AG04449 (cell line): ENCODE measurements at places on chromosomes 2 and 18.

- no peak for DNase-seq
Measured at GRCh38 chr2:207724113-207724512, 12.7 kb downstream of the CCNYL1 start.

- no peak for DNase-seq
Measured at GRCh38 chr18:51622702-51623101, 425.2 kb upstream of the MEX3C start.

DNA sequence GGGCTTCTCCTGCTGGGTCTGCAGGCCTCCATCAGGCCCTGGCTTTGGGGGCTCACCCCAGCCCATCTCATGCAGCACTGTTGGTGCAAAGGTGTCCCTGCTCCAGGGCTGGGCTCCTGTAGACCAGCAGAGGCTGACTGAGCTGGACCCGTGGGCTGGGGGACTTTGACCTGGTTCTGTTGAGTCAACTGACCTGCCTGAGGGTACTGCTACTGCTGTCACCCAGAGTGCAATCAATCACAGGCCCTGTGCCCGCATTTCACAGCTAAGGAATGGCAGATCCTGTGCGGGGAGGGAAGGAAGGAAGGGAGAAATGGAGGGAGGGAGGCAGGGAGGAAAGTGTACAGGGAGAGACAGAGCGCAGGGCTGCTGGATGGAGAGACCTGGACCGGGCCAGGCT lies 136.8 kb downstream of the TPO start:
- no peak for DNase-seq

GRCh38 chr2:8574196-8575037 lies 107.4 kb upstream of the ID2 start:
- no peak for DNase-seq

- DNase-seq, result no peak
Measured at GRCh38 chr2:206824087-206824618, 58.7 kb downstream of the FASTKD2 start.

- peak; percentile 75 for DNase-seq
Measured at GRCh38 chr2:217994776-217995274, 8.0 kb downstream of the TNS1 start.

- no peak for DNase-seq
Measured at GRCh38 chr2:152594022-152594766, 123.1 kb downstream of the PRPF40A start.

- no peak for DNase-seq
Measured at GRCh38 chr2:237895544-237896506, 36.4 kb downstream of the RAMP1 start.

- DNase-seq, result peak; percentile 57
Measured at GRCh38 chr2:17658251-17658843, 95.3 kb downstream of the SMC6 start.

DNA sequence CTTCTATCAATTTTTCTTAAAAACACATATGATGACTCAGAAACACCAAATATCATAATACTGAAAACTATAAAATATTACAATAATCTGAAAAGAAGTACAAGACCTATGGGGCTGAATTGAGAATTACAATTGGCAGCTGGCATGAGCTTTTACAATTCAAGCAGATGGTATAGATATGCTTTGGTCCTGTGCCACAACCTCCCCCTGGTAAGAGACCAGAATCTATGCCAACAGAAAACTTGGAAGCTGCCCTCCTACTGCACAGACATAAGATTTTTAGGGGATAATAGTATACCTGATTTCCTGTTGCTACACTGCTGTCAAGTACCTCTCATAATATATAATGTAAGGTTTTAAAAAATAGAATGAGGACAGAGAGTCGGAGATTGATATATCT lies 46.8 kb upstream of the CDH7 start:
- DNase-seq, result no peak

GRCh38 chr2:133331436-133331835 lies 236.8 kb downstream of the NCKAP5 start:
- no peak for DNase-seq

DNA sequence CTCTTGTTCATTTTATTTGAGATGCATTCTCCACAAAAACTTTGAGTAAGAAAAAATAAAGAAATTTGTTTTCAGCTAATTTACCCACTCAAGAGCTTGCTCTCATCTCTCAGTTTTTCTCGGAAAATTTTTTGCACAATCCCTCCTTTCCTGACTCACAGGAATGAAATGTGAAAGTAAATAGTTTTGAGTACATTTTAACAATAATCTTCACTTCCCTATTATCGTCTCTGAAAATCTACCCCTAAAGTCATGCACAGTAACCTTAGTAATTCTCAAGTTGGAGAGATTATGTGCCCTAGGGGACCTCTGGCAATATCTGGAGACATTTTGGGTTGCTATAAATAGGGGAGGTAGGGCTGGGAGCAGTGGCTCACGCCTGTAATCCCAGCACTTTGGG lies 2.6 kb downstream of the CYB5A start:
- DNase-seq, result no peak

- no peak for DNase-seq
Measured at GRCh38 chr2:4668381-4668780, 965.0 kb downstream of the DCDC2C start.

DNA sequence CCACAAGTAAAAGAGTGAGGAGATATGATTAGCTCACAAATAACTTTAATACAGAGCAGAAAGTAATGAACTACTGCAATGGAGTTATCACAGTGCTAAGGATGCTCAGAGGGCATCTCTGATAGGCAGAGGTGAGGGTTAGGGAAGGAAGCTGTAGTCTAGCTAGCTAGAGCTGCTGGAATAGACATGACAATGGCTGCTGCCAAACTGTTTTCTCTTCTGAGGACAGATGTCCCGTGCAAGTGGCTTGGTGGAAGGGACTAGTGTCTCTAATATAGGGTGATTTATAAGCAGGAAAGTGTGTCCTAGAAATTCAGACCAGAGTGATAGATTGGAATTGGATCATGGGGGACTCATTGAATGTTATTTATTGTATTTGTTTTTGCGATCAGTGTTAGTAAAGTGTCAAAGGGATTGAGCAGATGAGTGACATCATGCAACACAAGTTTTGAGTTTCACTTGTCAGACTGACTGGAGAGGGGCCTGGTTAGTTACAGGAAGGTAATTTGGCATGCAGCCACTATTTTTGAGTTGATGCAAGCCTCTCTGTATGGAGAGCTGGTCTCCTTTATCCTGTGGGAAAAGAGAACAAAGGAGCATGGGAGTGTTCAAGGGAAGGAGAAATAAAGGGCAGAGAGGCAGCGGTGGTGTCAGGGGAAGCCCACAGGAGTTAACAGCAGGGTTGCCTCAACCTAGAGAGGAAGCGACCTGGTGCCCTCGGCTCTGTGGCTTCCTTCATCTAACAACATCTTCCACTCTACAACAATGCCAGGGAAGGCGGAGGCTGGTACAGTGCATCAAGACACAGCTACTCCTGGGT lies 1.9 kb downstream of the CTLA4 start:
- DNase-seq, result no peak

DNA sequence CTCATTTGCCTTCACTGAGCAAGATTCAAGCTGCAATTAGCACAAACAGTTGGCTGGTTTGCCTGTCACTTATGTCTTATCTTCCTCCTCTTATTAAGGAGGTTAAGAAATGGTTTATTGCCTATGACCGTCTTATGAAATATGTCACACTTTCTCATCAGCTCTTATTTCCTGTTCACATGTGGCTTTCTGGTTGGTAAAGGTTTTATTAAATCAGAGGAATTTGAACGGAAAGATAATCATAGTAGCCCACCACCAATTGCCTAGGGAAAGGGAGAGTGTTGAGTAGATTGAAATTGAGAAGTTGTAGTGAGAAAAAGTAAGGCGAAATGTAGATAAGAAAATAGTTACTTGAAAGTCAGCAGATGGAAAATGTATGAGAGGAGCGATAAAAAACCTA lies 4.2 kb upstream of the IL1R1 start:
- no peak for DNase-seq

GRCh38 chr18:67517444-67517765 lies 885 bp upstream of the DSEL start:
- DNase-seq, result no peak

- no peak for DNase-seq
Measured at GRCh38 chr2:166563894-166564293, 69.8 kb upstream of the SCN7A start.

DNA sequence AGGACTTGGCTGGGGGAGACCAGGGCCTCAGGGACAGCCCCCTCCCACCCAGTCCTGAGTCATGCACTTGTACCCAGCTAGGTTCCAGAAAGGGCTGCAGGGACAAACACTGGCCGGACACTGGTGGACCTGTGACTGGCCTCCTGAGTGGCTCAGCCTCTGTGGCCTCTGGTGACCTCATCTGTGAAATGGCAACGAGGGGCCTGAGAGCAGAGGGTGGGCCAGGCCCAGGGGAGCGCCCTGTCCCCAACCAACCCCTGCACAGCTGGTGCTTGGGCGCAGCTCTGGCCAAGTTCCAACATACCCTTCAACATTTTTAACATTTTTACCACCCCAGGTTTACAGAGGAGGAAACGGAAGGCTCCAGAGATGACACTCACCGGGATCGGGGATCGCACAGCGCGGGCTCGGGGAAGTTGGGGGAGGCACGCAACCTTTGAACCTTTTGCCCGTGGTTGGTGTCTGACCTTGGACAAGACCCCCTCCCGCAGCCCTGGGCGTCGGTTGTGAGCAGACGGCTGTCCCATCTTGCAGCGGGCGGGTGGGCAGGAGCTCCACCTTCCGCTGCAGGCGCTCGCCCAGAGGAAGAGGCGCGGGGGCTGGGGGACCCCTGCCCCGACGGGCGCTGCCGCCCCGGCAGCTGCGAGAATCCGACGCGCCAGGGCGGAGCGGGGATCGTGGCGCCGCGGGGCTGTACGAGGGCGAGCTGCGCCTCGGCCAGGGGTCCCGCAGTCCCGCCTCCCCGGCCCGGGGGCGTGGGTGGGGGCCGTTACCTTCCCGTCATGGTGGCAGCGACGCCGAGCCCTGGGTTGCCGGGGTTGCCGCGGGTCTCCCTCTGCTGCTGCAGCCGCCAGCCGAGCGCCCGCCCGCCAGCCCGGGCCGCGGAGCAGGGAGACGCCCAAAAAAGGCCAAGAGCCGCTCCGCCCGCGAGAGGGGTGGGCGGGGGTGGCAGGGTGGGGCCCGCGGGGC lies 805 bp downstream of the LIMS2 start:
- no peak for DNase-seq

GRCh38 chr2:178782236-178782635 lies 25.0 kb downstream of the TTN start:
- DNase-seq, result no peak

DNA sequence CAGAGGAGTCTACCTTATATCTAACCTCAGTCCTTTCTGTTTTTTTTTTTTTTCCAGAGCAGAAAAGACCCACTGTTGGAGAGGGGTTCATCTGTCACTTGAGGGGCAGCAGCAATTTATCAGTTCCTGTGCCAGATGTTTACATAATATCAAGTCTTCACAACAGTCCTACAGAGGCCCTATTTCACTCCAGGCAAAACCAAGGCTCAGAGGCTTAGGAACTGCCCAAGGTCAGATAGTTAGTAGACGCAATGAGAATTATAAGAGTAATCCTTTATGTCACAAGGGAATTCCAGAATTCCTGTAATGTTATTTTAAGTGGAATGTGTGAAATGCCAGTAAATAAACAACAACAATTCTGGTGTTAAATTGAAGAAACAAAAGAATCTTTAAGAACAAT lies 696.1 kb downstream of the NRXN1 start:
- no peak for DNase-seq

DNA sequence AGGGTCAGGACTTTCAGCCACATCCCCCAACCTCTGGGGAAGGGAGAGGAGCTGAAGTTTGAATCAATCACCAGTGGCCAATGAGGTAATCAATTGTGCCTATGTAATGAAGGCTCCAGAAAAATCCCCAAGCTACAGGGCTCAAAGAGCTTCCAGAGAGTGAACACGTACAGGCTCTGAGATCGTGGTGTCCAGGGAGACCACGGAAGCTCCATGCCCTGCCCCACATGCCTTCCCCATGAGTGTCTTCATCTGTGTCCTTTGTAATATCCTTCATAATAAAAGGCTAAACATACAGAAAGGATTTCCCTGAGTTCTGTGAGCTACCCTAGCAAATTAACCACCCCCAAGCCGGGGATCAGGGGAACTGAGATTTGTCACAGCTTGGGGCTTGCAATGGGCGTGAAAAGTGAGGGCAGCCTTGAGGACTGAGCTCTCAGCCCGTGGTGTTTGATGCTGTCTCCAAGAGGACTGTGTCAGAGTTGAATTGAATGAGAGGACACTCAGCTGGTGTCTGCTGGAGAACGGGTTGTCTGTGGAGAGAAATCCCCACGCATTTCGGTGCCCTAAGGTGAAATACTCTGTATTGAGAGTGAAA lies 25.5 kb upstream of the TUBB6 start:
- DNase-seq, result peak; percentile 85

- DNase-seq, result no peak
Measured at GRCh38 chr2:74744731-74745515, 89.0 kb upstream of the HK2 start.

DNA sequence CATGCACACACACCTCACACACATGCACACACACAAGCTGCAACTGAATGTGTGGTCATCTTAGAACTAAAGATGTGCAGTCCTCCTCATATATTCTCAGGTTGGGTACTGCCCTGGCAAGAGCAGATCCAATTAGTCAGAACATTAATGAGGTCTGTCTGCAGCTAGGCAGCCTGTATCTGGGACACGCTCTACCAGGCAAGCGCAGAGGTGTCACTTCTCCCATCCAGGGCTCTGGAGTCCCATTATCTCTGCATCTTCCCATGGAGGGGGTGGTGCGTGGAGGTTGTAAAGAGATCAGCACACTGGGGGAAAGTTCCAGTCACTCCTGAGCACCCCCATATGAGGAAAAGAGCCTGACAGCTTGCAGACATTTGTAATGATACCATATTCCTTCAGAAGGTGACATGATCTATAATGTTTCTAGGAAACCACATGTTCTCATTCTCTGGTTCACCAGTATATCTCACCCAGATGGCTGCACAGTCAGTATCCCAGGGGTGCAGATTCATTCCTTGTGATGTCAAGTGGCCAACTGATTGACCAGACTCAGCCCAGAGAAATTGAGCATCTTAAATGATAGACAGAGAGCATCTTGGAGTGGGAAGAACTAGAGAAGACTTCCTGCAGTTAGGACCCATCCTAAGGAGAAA lies 95.4 kb downstream of the RTN4 start:
- no peak for DNase-seq

- no peak for DNase-seq
Measured at GRCh38 chr2:150147889-150148683, 339.4 kb downstream of the RND3 start.

DNA sequence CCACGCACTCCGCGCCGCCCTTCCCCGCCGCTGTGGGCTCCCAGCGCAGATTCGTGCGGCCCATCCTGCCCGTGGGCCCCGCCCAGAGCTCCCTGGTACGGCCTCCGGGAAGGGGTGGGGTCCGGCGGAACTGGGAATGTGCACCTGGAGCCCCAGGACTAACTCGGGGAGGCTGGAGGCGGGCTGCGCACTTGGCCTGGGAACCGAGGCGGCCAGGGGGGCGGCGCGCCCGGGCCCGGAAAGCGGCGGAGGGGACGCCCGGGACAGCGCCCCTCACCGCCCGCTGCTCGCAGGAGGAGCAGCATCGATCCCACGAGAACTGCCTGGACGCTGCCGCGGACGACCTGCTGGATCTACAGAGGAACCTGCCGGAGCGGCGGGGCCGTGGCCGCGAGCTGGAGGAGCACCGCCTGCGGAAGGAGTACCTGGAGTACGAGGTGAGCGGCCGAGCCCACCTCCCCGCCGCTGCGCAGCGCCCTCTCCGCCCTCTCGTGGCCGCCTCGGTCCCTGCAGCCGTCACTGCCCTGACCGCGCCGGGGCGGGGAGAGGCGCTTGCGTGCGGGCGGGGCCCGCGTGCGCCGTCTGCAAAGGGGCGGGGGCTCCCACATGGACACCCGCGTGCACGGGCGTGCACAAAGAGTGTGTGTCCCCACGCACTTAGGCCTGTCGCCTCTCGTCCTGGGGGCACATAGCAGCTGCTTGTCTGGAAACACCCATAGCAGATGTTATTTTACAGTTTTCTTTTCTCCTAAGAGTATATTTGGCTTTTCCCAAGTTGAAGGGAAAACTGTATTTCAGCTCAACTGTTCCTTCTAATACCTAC lies 25.2 kb downstream of the PSD4 start:
- no peak for DNase-seq
